ENCODE measurements at places on chromosomes 7 and 10.

- DNase-seq = no peak
- no peaks in the 10 kb centered on the region for H3K27me3 ChIP-seq
- no peak overlapping the region for H3K4me3 ChIP-seq
- no peaks in the 10 kb centered on the region for H3K36me3 ChIP-seq
- H3K4me1 ChIP-seq = peaks cover 47% of the 10 kb centered on the region
- H3K27ac ChIP-seq = no peak overlapping the region
These were observed 23.1 kb upstream of the C10orf71 start for GRCh38 chr10:49275896-49276295.

DNA sequence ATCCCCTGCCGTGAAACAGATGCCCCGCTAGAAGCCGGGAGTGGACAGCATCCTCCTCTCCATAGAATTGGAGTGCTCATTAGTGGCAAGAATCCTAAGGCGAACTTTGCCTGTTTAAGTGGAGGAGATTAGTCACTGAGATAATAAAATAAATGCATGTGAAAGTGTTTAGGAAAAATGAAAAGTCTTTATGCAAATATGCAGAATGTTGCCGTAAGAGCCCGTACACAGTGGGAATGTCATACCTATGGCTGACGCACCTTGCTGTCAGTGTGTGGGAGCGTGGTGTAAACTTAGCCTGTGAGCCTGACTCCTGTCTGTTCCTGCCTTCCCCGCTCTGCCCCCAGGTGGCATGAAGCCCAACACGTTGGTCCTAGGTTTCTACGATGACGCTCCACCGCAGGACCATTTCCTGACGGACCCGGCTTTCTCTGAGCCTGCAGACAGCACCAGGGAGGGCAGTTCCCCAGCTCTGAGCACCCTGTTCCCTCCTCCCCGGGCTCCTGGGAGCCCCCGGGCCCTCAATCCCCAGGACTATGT is 1.7 kb upstream of the TRIP6 start:
- H3K4me1 ChIP-seq = peaks cover 52% of the 10 kb centered on the region
- peak overlapping the region; percentile 100 for H3K27ac ChIP-seq
- DNase-seq = no peak
- no peaks in the 10 kb centered on the region for H3K27me3 ChIP-seq

DNA sequence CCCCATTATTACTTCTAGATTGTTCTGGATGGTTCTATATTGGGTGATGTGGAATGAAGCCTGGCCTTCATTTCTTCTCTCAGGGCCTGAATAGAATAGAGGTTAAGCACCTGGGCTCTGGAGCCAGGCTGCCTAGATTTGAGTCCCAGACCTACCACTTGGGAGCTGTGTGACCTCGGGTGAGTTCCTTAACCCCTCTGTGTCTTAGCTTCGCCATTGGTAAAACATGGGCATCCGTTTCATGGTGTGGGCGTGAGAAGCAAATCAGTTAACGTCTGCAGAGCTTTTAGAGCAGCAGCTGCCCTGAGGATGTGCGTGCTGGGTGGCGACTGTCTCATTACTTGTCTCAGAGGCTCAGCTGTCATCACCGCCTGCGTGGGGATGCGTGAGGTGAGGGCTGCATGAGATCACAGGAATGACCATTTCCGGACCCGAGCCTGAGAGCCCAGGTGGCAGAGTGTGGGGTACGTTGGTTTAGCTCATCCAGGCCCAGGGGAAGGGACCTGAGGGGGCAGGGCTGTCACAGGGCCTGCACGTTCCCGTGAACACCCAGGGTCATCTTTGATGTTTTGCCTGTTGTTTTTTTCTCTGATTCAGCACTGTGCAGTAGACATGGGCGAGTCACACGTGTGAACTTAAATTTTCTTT is 9.7 kb downstream of the AGAP3 start:
- H3K4me3 ChIP-seq = no peak overlapping the region
- DNase-seq = no peak
- H3K36me3 ChIP-seq = peaks cover 5% of the 10 kb centered on the region
- H3K27me3 ChIP-seq = no peaks in the 10 kb centered on the region
- no peak overlapping the region for H3K27ac ChIP-seq

DNA sequence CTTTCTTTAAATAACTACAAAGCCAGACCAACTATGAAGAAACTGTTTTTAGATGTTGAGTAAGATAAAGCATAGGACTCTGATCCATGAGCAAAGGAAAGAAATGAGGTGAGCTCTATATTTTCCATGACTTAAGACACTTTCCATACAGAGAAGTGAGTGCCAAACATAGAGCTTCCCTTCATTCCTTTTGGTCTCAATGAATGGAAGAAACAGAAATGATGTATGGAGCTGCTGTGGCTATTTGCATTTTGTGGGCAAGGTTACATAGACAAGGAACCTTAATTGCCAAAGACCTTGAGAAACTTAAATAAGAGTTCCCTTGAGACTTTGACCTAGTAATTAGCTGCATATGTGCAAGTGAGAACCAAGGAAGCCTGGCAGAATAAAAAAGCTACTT is 1152.2 kb downstream of the XPNPEP1 start:
- no peaks in the 10 kb centered on the region for H3K27me3 ChIP-seq
- H3K4me3 ChIP-seq = no peak overlapping the region
- H3K36me3 ChIP-seq = no peaks in the 10 kb centered on the region
- no peak overlapping the region for H3K27ac ChIP-seq

DNA sequence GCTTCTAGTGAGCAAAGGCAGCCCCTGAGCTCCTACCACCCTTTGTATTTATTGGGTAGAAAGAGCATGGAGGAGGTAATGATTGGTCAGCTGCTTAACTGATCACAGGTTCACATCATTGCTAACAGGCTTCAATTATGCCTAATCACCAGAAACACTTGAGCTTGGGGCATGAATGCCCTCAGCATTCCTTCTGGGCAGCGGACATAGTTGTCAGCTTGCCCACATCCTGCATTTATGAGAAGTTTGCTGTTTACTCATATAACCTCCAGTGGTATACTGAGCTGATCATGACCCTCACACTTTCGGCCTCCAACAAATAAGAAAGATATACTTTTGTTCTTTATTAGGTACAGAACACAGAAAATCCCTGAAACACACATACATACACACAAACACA is 140.3 kb upstream of the ODAD2 start:
- no peaks in the 10 kb centered on the region for H3K4me1 ChIP-seq
- H3K4me3 ChIP-seq = no peak overlapping the region
- DNase-seq = no peak
- H3K27ac ChIP-seq = no peak overlapping the region

DNA sequence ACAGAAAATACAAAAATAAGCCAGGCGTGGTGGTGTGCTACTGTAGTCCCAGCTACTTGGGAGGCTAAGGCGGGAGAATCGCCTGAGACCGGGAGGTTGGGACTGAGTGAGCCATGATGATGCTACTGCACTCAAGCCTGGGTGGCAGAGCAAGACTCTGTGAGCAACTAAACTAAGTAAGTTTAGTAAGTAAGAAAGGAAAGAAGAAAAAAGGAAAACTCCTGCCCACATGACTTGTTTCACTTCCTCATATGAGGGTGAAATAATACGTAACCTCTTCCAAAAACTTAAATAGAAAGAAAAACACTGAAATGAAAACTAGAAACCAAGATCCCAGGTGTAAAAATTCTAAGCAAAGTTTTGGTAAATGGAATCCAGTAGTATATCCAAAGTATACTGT is 79.6 kb downstream of the LARP4B start:
- H3K4me1 ChIP-seq = no peaks in the 10 kb centered on the region
- DNase-seq = no peak
- no peak overlapping the region for H3K4me3 ChIP-seq
- H3K36me3 ChIP-seq = no peaks in the 10 kb centered on the region

GRCh38 chr10:97867220-97867800 is 17.7 kb downstream of the GOLGA7B start:
- H3K27ac ChIP-seq = no peak overlapping the region
- H3K36me3 ChIP-seq = no peaks in the 10 kb centered on the region
- peaks cover 15% of the 10 kb centered on the region for H3K4me1 ChIP-seq
- no peak overlapping the region for H3K4me3 ChIP-seq
- peaks cover 12% of the 10 kb centered on the region for H3K27me3 ChIP-seq
- DNase-seq = no peak

DNA sequence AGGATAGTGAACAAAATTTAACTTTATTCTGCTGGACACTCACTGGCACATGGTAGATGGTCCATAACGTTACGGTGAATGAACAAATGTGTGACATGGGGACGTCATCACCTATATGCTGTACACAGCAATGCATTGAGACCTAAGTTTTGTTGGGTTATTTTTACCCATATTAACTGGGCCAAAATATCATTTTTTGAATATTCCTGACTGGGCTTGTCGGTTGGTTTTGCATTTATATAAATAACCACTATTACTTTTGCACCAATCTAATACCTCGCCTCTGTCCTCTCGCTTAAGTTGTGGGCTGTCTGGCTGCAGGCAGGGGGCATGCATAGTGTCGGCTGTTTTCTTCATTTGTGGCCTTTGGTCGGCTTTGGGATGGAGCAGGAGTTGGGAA is 161.7 kb downstream of the USP6NL start:
- H3K27me3 ChIP-seq = no peaks in the 10 kb centered on the region
- H3K4me1 ChIP-seq = no peaks in the 10 kb centered on the region
- no peak overlapping the region for H3K4me3 ChIP-seq
- no peak overlapping the region for H3K27ac ChIP-seq

- H3K27ac ChIP-seq = no peak overlapping the region
- H3K4me1 ChIP-seq = no peaks in the 10 kb centered on the region
- H3K36me3 ChIP-seq = no peaks in the 10 kb centered on the region
- no peaks in the 10 kb centered on the region for H3K27me3 ChIP-seq
- H3K4me3 ChIP-seq = no peak overlapping the region
- no peak for DNase-seq
These were observed 924.8 kb downstream of the CNTNAP2 start for GRCh38 chr7:147041438-147041837.

DNA sequence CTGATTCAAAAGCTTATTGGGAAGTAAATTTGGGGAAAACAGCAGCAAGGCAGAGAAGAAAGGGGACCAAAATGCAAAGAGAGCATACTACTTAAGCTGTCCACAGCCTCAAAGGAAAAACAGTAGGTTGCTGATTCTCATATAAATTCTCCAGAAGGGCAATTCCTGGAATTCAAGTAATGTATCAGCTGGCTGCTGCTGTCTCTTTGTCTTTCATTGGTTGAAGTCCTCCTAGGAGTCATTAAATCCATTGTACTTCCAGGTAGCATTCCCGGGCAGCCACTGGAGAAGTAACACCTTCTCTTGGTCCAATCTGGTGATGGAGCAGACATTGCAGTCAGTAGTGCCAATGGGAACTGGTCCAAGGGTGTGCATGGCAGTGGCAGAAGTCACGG is 22.7 kb downstream of the BET1 start:
- H3K27ac ChIP-seq = no peak overlapping the region
- no peak overlapping the region for H3K4me3 ChIP-seq
- no peaks in the 10 kb centered on the region for H3K27me3 ChIP-seq
- no peaks in the 10 kb centered on the region for H3K36me3 ChIP-seq
- DNase-seq = no peak

DNA sequence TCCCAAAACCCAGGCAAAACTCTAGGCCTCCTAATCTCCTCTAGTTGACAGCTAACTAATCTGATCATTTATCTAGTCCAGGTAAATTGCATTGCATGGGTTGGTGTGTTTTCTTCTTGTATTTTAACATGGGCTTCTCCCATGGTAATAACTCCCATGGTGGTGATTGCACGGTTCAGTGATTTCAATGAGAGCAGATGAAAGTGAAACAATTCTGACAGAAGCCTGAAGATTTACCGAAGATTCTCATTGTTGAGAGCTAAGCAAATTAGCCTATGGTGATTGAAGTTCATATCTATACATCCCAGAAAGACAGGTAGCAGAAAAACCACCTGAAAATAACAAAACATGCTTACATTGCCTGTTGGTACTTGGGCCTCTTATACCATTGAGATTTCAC is 26.6 kb upstream of the LIPN start:
- H3K27me3 ChIP-seq = peaks cover 12% of the 10 kb centered on the region
- no peak overlapping the region for H3K27ac ChIP-seq
- DNase-seq = no peak
- no peaks in the 10 kb centered on the region for H3K4me1 ChIP-seq
- no peak overlapping the region for H3K4me3 ChIP-seq
- no peaks in the 10 kb centered on the region for H3K36me3 ChIP-seq

- no peaks in the 10 kb centered on the region for H3K36me3 ChIP-seq
- peak; percentile 32 for DNase-seq
- H3K27me3 ChIP-seq = peaks cover 5% of the 10 kb centered on the region
- no peak overlapping the region for H3K4me3 ChIP-seq
These were observed 30.2 kb upstream of the ABI1 start for GRCh38 chr10:26890956-26891355.

DNA sequence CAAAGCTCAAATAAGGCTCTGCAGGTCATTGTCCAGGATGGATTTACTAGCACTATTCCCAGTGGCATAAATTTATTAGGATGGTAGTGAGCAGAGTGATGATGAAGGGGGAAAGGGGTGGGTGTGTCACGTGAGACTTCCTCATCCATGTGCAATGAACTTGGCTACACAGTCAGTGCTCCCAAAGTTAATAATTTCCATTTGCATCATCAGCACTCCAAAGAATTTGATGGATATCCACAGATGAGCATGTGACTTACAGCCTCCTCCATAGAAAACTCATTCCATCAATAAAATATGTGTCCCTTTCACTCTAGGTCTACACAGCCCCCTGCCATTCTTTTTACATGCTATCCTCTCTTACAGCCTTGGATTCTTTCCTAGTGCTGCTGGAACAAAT is 142.6 kb upstream of the PLPP4 start:
- H3K4me3 ChIP-seq = no peak overlapping the region
- no peak overlapping the region for H3K27ac ChIP-seq
- no peak for DNase-seq
- no peaks in the 10 kb centered on the region for H3K36me3 ChIP-seq
- H3K27me3 ChIP-seq = no peaks in the 10 kb centered on the region

GRCh38 chr10:63260860-63261251 is 127.7 kb downstream of the NRBF2 start:
- no peak overlapping the region for H3K27ac ChIP-seq
- DNase-seq = no peak
- peaks cover 82% of the 10 kb centered on the region for H3K4me1 ChIP-seq
- H3K36me3 ChIP-seq = peaks cover 22% of the 10 kb centered on the region
- no peak overlapping the region for H3K4me3 ChIP-seq

- H3K4me1 ChIP-seq = peaks cover 4% of the 10 kb centered on the region
- H3K27ac ChIP-seq = no peak overlapping the region
- H3K27me3 ChIP-seq = no peaks in the 10 kb centered on the region
- H3K4me3 ChIP-seq = no peak overlapping the region
- H3K36me3 ChIP-seq = no peaks in the 10 kb centered on the region
These were observed 39.2 kb downstream of the ELFN1 start for GRCh38 chr7:1709281-1709680.

DNA sequence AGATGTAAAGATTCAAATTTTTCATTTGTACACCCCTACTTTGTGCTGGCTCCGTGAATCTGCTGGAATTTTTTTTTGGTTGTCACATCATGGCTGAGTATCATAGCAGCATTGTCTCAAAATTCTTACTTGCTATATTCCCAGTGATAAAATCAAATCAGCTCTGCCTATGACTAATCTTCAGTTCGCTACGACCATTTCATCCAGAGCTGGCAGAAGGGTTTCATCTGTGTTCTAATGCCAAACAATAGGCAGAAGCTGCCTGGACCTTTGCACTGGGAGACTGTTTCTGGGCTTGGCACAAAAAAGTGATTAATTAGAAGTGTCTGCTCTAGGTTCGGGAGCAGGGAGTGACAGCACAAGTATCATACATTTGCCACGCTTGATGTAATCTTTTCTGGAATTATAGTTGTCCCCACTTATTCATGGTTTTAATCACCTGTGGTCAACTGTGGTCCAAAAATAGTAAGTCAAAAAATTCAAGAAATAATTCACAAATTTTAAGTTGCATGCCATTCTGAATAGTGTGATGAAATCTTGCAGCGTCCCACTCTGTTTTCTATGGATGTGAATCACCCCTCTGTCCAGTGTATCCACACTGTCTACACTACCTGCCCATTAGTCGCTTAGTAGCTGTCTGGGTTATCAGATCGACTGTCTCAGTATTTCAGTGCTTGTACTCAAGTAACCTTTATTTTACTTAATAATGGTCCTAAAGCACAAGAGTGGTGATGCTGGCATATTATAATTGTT is 120.5 kb upstream of the IMMP2L start:
- no peak overlapping the region for H3K4me3 ChIP-seq
- DNase-seq = no peak
- H3K27me3 ChIP-seq = no peaks in the 10 kb centered on the region
- no peak overlapping the region for H3K27ac ChIP-seq
- no peaks in the 10 kb centered on the region for H3K4me1 ChIP-seq

Data from heart left ventricle (tissue), 16 donors.